Fibroblast of gingiva (primary cell): ENCODE measurements at places on chromosomes 16 and 17.

DNA sequence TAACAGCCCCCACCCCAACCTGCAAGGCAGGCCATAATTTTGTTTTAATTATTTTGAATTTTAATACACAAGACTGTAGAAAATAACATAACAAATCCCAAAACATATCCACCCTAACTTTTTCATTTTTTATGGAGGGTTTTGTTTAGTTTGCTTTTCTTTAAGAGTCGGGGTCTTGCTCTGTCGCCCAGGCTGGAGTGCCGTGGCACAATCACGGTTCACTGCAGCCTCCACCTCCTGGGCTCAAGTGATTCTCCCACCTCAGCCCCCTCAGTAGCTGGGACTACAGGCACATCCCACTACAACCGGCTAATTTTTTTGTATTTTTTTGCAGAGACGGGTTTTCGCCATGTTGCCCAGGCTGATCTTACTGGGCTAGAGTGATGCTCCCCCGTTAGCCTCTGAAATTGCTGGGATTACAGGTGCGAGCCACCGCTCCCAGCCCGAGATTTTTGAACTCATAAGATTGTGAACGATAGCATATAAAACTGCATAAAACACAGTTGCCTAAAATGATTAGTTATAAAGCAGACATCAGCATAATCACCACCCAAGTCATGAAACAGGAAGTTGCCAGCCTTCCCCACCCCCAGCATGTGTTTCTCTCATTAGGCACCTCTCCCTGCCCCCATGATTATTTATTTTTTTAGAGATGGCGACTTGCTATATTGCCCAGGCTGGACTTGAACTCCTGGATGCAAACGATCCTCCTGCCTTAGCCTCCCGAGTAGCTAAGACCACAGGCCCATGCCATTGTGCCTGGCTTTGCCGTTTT lies 13.6 kb upstream of the DOC2B start:
- DNase-seq, result no peak

GRCh38 chr17:34383216-34383615 lies 20.2 kb upstream of the CCL1 start:
- no peak for DNase-seq

GRCh38 chr16:8812162-8812843 lies 14.7 kb downstream of the PMM2 start:
- DNase-seq, result no peak

DNA sequence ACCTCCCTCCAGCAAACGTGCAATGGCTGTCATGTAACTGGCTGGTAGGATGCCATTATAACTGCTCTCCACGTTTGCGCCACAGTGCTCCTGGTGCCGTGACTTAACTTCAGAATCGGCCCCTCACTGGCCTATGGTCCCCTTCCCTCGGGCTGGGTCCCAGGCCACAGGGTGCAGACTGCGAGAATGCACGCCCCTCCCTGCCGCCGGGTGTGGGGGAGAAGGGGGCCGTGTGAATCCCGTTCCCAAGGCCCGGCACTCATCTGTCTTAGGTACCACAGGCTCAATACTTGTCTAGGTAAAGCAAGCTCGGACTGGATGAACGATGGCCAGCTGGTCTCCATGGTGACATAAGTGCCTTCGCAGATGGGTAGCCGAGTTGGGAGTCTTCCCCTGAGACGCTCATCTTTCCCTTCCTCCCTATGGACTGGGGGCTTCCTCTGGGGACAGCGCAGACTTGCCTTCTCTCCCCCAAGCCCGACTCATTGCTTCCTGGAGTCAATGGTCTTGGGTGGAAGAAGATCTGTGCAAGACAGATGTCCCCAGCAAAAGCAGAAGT lies 37.8 kb downstream of the TIMM22 start:
- DNase-seq, result no peak

DNA sequence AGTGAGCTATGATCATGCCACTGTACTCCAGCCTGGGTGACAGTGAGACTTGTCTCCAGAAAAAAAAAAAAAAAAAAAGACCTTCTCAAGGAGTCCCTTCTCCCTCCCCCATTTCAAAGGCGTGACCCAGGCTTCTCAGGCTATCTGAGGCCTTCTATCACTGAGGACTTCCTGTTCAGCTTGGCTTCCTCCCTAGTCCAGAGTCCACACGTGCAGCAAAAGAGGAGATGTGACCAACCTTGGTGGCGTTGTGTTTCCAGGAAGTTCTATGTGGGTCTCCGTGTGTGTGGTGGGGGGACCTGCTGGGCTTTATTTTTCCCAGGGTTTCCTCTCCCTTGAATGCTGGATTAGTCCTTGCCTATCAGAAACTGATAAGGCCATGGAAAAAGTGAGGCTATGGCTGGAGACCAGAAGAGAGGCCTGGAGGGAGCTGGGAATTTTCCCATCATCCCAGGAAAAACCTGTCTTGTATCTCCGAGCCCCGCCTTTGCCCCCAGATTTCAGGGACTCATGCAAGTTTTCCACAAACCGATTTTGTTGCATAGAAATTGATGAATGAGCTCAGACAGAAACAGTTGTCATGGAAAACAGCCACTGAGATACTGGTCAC lies 148.1 kb downstream of the SALL1 start:
- no peak for DNase-seq
